ENCODE measurements at places on chromosomes 3 and 15.

DNA sequence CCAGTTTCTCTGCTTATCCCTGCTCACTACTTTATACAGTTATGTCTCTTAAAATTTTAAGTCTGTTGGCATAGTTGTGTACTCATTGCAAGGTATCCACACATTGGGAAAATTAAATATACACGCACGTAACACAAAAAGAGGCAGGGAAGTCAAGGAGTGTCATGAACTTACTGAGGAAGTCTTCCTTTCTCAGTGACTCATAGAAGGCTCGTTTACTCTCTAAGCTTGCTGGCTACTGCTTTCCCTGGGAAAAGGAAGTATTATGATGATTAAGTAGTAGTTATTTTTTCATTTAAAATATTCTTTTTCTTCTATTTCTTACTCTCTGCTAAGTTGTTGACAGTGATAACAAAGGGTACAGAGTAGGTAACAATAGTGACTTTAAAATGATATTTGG lies 287.3 kb downstream of the UBE2E2 start:
- DNase-seq: peak; percentile 65

DNA sequence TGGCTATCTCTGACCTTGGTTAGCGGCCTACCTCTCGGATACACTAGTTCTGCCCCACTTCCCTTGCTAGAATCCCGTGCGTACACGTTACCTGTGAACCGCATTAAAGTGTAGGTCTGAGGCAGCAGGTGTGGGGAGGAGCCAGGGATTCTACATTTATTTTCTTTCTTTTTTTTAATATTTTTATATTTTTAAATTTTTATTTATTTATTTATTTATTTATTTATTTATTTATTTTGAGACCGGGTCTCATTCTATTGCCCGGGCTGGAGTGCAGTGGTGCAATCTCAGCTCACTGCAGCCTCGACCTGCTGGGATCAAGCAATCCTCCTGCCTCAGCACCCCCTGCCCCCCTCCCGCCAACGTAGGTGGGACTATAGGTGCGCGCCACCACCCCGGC lies 60.9 kb upstream of the NR2E3 start:
- DNase-seq: no peak

DNA sequence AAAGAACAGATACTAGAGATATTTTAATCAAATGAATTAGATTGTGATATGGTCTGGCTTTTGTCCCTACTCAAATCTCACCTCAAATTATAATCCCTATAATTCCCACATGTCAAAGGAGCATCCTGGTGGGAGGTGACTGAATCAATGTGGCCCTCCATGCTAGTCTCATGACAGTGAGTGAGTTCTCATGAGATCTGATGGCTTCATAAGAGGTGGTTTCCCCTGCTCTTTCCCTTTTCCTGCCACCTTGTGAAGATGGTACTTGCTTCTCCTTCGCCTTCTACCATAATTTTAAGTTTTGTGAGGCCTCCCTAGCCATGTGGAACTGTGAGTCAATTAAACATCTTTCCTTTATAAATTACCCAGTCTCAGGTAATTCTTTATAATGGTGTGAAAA lies 82.8 kb downstream of the FAIM start:
- no peak for DNase-seq

GRCh38 chr3:15333956-15334263 lies 1.5 kb upstream of the SH3BP5 start:
- DNase-seq: no peak

- peak; percentile 55 for DNase-seq
Measured at GRCh38 chr3:5017925-5018531, 38.8 kb downstream of the BHLHE40 start.

- DNase-seq: no peak
Measured at GRCh38 chr3:86743233-86743632, 247.7 kb downstream of the VGLL3 start.

- DNase-seq: no peak
Measured at GRCh38 chr15:68470049-68470742, 38.2 kb upstream of the ITGA11 start.

- DNase-seq: no peak
Measured at GRCh38 chr3:157793745-157794144, 290.5 kb upstream of the VEPH1 start.

DNA sequence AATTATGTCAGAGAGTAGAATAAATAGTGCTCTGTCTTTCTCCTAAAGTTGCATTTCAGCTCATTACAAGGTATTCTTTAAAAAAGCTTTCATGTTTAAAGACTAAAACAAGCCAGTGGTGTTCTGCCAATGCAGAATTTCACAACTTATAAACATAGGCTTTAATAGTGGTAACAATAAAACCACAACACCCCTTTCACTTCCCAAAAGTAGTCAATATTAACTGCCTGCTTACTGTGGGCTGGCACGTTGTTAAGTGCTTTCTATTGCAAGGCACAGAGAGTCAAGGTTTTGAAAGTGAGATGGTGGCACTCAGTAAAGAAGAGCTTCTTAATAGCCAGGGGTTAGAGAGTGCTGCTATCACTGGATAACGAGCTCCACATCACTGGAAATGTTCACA lies 8.4 kb upstream of the RTP1 start:
- DNase-seq: no peak

DNA sequence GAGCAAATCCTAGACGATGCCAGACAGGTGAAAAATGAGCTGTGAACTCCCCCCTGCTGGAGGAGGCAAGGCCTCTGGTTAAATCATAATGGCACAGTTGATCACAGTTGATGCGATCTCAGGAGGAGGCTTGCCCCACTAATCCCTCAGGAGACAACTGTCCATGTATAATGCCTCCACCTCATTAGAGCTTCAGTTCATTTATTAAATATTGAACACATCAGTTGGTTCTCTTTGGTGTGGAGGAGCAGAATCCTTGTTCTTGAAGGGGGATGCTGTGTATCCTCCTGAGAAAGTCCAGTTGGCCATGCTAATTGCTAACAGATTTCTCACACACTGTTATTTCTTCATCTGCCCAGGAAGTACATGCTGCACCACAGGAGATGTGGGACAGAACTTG lies 290.5 kb downstream of the IGSF11 start:
- no peak for DNase-seq

- no peak for DNase-seq
Measured at GRCh38 chr3:165981318-165981717, 144.1 kb upstream of the BCHE start.

DNA sequence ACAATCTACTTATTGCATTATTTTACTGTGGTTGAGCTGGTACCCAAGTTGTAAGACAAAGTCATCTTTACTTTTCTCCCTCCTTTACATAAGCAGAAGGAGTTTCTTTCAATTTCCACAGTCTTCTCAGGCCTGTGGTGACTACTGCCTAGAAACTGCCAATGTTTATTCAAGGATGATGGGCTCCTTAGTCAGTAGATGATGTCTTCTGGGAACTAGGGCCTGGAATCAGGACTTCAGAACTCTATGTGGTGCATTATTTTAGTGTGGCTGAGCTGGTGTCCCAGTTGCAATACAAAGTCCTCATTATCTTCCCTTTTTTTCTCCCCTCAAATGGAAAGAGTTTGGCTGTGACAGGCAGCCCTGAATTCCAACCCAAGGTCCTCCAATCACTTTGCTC lies 1762.5 kb downstream of the SI start:
- DNase-seq: no peak

GRCh38 chr3:100429187-100429716 lies 27.9 kb downstream of the LNP1 start:
- no peak for DNase-seq

DNA sequence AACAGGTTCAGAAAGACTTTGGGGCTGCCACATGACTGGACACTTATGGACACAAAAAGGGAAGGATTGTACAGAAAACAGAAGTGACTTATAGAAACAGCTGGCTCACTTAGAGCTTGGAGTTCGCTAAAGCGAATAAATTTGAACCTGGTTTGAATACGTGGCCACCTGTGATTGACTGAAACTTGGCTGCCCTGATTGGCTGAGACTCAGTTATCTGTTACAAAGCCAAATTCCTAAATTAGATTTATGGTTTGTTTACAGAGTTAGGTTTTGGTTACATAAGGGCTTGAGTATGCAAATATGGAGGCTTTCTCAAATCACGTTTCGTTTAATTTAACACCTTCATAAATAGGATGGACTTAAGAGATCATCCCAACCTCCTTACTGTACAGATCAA lies 270.2 kb downstream of the THSD4 start:
- DNase-seq: no peak

- no peak for DNase-seq
Measured at GRCh38 chr15:51359981-51360380, 18.5 kb downstream of the GLDN start.

- DNase-seq: no peak
Measured at GRCh38 chr3:148938306-148938705, 53.0 kb upstream of the GYG1 start.

- no peak for DNase-seq
Measured at GRCh38 chr3:184117636-184118035, 17.5 kb upstream of the EIF2B5 start.

Measured in kidney tubule cell (primary cell).